Placental pericyte (primary cell): ENCODE measurements at places on chromosomes 7 and 10. TPM values are rescaled to one million over a fixed set of nuclear protein-coding genes. Genes with fewer than 3 reads are reported as not detected.

Gene STOX1
- 0.22 and 0.43 TPM in 2 replicates for total RNA-seq

Gene CFAP69
- total RNA-seq: 3.6 and 5.3 TPM in 2 replicates

Gene PRXL2A
- total RNA-seq: 33.0 and 49.4 TPM in 2 replicates

Gene GSTO2
- total RNA-seq: 0.22 and 1.9 TPM in 2 replicates

Gene NPFFR1
- total RNA-seq: not detected in 2 replicates

Gene NKX2-3
- total RNA-seq: not detected in 2 replicates

Gene GSAP
- 12.9 and 14.9 TPM in 2 replicates for total RNA-seq

Gene TSPAN33
- total RNA-seq: 0.14 and 0.66 TPM in 2 replicates

Gene EIF3B
- 192 and 231 TPM in 2 replicates for total RNA-seq

Gene AS3MT
- total RNA-seq: 0.43 and 0.88 TPM in 2 replicates

Gene OGDHL
- 0.14 and 0.22 TPM in 2 replicates for total RNA-seq

Gene ALDH18A1
- total RNA-seq: 102 and 120 TPM in 2 replicates

Gene TWIST1
- 34.4 and 35.5 TPM in 2 replicates for total RNA-seq

Gene PILRA
- not detected in 2 replicates for total RNA-seq

Gene GSTO1
- total RNA-seq: 224 and 299 TPM in 2 replicates

Gene ODAD2
- 0.22 and 1.0 TPM in 2 replicates for total RNA-seq

Gene FAM13C
- total RNA-seq: under 0.01 and 0.14 TPM in 2 replicates
